ENCODE measurements at places on chromosomes 1 and 21.

DNA sequence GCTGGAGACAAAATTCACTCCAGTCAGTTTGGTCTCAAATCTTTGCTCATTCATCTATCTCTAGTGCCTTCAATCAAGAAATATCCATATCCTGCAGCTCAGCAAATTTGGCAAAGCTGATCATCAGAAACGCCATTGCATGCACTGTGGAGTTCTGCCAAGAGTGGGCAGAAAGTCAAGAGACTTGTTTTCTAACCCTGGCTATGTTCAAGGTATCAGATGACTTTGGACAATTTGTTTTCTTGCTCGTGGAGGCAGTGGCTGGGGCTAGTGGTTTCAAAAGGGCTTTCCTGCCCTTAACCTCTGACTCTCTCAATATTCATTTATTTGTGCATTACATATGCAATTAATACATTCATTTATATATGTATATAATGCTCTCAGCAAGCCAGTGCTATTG lies 12.8 kb upstream of the LRRC52 start:
- no peak for DNase-seq

- no peak for DNase-seq
These were observed 4.1 kb downstream of the PPM1J start for GRCh38 chr1:112711041-112711440.

GRCh38 chr1:94905207-94905606 lies 21.7 kb downstream of the CNN3 start:
- DNase-seq, result no peak

GRCh38 chr1:179873438-179873851 lies 4.2 kb downstream of the TOR1AIP2 start:
- no peak for DNase-seq

- no peak for DNase-seq
These were observed 125.0 kb downstream of the PRDM2 start for GRCh38 chr1:13825033-13825432.

DNA sequence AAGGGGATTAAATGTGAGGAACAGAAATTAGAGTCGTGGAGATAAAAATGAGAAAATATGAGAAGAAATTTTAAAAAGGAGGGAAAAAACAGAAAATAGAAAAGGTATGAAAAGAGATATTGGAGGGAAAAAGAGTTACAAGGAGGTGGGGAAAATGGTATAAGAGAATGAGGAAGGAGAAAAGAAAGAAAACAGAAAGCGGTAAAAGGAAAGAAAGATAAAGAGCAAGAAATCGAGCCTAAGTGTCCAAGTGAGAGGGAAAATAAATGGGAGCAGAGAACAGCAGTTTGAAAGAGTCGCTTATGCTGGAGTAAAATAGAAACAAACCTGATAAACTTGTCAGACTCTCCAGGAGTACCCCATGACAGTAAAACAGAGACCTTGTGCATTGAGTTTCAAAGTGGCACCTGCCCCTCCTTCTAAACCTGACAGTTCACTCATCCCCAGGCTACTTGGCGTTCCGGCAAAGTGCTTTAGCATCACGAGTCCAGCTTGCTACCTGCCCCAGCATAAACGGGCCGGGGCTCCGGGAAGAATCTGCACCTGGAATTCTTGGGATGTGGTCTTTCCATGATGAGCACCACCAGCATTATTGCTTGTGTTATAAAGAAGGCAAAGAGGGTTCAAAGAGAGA lies 585 bp downstream of the NEGR1 start:
- no peak for DNase-seq

DNA sequence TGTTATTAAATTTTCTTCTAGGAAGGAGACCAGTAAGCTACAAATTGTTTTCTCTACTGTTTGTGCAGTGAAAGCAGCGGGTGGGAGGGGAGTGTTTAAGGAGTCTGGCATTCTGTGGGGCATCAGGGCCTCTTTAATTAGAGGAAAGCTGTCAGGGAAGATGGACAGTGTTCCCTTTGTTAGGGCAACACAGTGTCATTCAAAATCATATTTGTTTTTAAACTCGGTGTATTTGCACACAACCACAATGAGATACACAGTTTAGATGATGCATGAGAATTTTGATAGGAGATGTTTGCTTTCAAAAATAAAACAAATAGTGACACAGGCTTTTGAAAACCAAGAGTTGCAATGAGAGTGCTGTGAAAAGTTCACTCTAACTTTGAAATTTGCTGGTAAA lies 15.1 kb upstream of the ST6GALNAC3 start:
- no peak for DNase-seq

GRCh38 chr1:6785728-6786505 lies 663 bp downstream of the CAMTA1 start:
- DNase-seq, result no peak
